ENCODE measurements at places on chromosomes 7 and 10. TPM values are rescaled to one million over a fixed set of nuclear protein-coding genes. Genes with fewer than 3 reads are reported as not detected.

DNA sequence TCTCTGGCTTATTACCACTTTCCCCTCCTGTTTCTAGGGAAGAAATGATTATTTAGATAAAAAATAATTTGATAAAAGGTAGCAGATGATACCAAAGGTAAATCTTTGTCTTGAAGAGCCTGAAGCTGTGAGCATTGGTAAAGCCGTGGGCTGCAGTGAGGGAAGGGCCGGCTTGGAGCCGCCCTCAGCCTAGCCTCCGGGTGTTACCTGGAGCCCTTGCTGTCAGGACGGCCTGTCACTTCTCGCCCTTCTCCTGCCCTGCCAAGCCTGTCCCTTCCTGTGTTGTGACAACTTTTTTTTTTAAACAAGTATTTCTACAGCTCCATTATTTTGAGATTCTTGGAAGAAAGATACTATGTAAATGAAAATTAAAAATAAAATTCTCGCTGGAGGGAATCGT is 7.0 kb downstream of the CUX1 start:
- no peak for DNase-seq

- no peak for DNase-seq
Measured at GRCh38 chr7:76016191-76016947, 22.0 kb upstream of the TMEM120A start.

DNA sequence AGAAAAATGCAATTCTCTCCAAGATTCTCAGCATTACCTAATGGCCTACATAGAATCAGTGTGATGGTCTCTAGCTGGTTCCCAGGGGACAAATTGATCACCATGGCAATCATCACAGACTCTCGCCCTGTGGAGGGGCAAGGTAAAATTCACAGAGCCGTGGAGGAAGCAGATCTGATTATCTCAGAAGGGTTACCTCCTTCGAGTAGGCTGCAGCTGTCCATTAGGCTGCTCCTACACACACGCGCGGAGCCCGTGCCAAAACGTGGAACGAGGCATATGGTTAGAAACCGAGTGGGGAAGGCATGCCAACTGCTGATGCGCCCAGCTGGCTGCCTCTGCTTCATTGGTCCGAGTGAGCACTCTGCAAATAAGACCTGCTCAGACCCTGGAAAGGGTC is 52.8 kb upstream of the PTER start:
- no peak for DNase-seq

DNA sequence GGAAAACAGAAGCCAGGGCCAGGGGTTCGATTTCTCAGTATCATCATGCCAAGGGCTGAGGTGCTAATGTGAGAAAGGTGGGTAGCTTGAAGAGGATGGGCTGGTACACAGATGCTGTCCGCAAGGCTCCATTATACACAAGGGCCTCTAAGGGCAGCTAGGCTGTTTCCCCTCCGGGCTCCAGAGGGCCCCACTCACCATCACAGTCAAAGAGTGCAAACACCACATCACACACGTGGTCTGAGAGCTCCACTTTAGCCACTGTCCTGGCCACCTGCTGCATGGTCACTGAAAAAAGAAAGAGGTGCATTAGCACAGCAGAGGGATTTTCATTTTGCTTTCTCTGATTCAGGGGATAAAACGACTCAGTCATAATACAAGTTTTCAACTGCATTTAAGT is 20.9 kb upstream of the DNAJB12 start:
- DNase-seq: no peak

Gene SDK1
- total RNA-seq: 0.18 TPM

Gene CCDC3
- 0.66 TPM for total RNA-seq

Gene NEUROG3
- not detected for total RNA-seq

GRCh38 chr10:43170491-43170890 is 32.2 kb downstream of the CSGALNACT2 start:
- DNase-seq: no peak

Gene ITIH2
- total RNA-seq: not detected

DNA sequence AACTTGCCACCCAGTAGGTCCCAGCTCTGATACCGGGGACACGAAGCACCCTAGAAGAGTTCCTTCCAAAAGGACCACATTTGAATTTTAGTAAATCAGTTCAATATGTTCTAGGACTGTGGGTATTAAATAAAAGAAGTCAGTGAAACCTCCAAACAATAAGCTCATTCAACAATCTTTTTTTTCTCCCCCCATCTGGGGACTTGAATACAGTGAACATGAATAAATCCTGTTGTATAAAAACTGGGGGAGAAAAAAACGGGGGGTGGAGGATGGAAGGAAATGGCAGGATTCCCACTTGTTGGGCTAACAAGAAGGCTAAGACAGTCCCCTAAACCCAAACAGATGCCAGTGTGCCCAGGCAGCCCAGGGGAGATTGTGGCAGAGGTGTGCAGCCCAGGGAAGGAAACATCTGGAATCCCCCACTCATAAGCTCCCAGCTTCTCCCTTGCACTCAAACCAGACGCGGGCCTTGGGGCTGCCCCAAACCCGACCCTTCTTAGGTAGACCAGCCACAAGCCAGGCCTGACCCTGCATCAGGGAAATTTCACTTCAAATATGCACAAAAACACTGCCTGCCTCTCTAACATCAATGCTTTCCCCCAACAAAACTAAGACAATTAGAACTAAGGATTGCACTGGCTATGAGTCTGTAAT is 8.8 kb downstream of the AFAP1L2 start:
- no peak for DNase-seq

GRCh38 chr7:66454600-66455225 is 174.0 kb upstream of the KCTD7 start:
- no peak for DNase-seq

Gene SPDYE5
- not detected for total RNA-seq

- no peak for DNase-seq
Measured at GRCh38 chr10:125221716-125222115, 61.4 kb upstream of the CTBP2 start.

DNA sequence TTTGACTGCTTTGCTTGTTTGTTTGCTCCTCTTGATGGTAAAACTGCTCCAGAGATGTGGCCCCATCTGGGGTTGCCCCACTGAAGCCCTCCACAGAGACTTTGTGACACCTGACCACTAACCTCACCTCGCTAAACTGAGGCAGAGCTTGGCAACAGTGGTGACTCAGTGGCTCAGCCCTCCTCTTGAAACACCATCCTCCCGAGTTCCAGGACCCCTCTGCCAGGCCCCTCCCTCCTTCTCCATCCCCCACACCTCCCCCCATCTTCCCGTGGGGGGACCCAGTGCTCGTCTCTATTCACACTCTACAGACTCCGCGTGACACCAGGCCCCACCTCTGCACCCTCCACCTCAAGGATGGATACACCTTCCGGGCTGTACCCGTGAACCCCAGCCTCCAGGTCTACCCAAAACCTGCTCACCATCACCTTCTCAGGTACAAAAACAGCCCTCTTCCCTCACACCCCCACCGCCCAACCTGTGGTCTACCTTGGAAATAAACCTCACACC is 19.0 kb upstream of the RET start:
- DNase-seq: no peak
